Epithelial cell of esophagus (primary cell): ENCODE measurements at places on chromosomes 7 and 10.

DNA sequence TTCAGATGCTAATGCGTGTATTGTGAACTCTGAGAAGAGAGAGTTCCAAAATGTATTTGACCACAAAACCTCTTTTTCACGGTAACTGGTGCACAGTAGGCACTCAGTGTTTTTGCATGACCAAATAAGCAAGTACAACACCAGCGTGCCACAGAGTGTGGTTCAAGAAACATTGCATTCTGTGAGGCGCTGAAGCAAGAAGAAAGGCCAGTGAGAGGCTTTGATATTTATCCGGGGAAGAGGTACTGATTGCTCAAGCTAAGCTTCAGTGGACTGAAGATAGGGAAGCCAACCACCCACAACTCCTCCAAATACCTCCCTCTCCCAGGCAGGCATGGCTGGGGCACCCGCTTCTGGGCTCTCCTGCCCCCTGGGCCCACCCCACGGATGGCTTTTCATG, 611.2 kb downstream of the SDK1 start:
- DNase-seq, result no peak

DNA sequence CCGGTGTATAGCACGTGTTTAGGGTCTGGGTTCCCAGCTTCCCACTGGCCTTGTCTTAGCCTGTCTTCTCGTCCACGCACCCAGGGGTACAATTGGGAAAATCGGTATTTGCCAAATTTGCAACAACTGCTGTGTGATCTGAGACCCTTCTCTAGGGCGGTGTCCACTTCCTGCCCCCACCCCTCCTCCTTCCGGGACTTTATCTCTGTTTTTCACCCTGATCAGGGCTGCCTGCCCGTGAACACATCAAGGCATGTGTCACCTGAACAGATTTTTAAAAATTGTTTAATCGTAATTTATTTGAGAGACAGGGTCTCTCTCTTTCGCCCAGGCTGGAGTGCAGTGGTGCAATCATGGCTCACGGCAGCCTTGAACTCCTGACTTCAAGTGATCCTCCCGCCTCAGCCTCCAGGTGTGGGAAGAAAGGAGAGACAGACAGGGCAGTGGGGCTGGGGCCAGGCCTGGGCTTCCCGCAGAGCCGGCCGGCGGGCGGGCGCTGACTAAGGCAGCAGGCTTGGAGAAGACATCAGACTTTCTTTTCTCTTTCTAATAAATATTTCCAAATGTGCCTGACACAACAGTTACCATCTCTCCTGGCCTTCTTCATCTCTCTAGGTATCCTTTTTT, 27.5 kb downstream of the ELFN1 start:
- DNase-seq, result no peak

DNA sequence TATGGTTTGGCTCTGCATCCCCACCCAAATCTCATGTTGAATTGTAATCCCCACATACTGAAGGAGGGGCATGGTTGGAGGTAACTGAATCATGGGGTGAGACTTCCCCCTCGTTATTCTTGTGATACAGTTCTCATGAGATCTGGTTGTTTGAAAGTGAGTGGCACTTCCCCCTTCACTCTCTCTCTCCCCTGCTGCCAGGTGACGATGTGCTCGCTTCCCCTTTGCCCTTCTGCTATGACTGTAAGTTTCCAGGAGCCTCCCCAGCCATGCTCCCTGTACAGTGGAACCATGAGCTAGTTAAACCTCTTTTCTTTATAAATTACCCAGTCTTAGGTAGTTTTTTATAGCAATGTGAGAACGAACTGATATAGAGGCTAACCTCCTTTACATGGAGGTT, 16.6 kb downstream of the PLPP4 start:
- no peak for DNase-seq

GRCh38 chr7:101241443-101242349, 3.2 kb downstream of the FIS1 start:
- DNase-seq, result peak; percentile 75

GRCh38 chr7:38831259-38831996, 77.6 kb downstream of the VPS41 start:
- DNase-seq, result no peak

- DNase-seq, result no peak
These were observed 290.4 kb downstream of the PRKG1 start for GRCh38 chr10:51364674-51365073.

- peak; percentile 89 for DNase-seq
These were observed at the start of gene ADIRF for GRCh38 chr10:86968271-86968993. ADIRF (plus strand) TSS chr10:86968482; CDS start chr10:86968545, 63 bp downstream.

DNA sequence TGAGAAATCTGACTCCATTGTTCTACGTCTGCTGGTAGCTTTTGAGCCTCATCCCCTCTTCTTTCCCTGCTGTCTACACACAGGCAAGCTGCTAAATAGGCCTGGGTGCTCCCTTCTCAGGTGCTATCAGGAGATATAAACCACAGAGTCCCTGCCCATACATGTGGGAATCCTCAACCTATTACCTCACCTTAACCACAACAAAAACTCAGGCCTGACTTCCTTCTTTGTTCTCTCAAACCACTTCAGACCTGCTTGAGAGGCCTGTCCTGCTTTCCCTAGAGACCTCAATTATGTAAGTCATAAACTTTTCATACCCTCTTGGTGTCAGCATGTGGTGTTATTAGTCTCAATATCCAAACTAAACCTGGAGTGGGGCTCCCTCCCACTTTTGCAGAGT, 75.0 kb upstream of the MAGI2 start:
- DNase-seq, result peak; percentile 96

GRCh38 chr10:101487399-101487798, 100.7 kb downstream of the POLL start:
- no peak for DNase-seq
